ENCODE measurements at places on chromosomes 1 and 21.

DNA sequence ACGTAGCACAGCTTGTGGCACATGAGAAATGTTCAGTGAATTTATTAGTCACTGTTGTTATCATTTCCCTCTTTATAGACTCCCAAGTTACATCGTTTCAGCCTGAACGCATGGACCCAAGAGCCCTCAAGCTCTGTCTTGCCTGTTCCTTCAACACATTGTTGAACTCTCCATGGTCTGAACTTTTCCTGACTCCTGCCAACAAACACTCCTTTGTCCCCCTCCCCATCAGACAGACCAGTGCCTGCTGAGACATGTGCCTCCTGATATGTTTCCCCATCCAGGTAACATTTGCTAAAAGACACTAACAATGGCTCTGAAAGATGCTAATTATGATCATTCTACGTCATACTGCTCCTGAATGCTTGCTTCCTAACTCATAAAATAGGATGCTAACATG is 108.7 kb upstream of the NFIA start:
- no peak overlapping the region for H3K4me3 ChIP-seq
- H3K4me1 ChIP-seq = no peaks in the 10 kb centered on the region
- no peaks in the 10 kb centered on the region for H3K36me3 ChIP-seq
- DNase-seq = no peak
- no peaks in the 10 kb centered on the region for H3K27me3 ChIP-seq

DNA sequence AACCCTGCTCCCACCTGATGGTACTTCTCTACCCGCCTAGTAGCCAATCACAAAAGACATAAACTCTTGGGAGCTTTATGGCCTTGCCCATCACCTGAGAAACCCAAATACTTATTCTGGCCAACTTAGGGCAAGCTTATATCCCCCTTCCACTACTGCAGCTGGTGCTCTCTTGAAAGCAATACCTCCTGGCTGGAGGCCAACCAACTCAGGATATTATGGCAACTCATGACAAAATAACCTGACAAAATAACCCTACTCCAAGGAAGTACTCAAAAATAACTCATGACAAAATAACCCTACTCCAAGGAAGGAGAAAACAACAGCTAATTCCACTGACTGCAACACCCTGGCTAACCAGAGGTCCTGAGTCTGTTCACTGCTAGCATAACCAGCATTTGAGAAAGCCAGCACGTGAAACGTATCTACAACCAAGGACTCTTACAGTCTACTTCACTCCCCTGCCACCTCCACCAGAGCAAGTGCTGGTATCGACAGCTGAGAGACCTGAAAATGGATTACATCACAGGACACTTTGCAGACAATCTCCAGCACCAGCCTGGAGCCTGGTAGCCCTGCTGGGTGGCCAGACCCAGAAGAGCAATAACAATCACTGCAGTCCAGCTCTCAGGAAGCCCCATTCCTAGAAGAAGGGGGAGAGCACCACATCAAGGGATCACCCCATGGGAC is 179.9 kb downstream of the COL24A1 start:
- H3K4me3 ChIP-seq = no peak overlapping the region
- H3K27ac ChIP-seq = no peak overlapping the region
- no peaks in the 10 kb centered on the region for H3K36me3 ChIP-seq
- no peaks in the 10 kb centered on the region for H3K4me1 ChIP-seq
- DNase-seq = no peak

DNA sequence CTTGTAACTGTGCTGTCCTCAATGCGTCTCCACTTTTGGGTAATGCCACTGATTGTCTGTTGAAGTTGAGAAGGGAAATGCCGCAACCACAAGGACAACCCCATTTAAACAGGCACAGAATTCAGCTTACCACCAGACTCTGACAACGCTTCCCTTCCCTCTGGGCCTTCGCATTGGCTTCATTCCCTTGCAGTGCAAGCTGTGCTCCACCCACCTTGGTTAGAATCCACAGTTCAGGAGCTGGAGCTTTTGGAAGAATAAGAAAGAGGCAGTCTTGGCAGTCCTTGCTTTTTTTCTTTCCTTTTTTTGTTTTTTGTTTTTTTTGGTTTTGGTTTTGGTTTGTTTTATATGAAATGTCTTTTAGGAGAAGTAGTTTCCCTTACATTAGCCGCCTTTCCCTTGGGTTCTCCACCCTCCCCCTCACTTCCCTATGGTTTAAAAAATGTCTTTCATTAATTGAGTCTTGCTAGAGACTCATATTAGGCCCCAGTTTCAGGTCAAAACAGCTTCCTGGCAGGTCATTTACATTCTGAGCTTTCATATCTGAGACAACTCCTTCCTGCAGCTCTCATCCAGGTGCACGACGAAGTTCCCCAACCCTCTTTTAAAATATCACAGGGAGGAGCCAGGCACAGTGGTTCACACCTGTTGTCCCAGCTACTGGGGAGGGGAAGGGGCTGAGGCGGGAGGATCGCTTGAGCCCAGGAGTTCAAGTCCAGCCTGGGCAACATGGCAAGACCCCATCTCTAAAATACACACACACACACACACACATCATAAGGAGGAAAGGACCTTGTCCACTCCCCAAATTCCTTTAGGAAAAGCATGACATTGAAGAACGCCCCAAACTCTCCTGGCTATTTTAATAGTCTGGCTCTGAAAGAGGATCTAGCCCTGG is 20.7 kb upstream of the LAX1 start:
- no peaks in the 10 kb centered on the region for H3K27me3 ChIP-seq
- H3K27ac ChIP-seq = peak overlapping the region; percentile 48
- no peak overlapping the region for H3K4me3 ChIP-seq
- H3K4me1 ChIP-seq = peaks cover 4% of the 10 kb centered on the region

DNA sequence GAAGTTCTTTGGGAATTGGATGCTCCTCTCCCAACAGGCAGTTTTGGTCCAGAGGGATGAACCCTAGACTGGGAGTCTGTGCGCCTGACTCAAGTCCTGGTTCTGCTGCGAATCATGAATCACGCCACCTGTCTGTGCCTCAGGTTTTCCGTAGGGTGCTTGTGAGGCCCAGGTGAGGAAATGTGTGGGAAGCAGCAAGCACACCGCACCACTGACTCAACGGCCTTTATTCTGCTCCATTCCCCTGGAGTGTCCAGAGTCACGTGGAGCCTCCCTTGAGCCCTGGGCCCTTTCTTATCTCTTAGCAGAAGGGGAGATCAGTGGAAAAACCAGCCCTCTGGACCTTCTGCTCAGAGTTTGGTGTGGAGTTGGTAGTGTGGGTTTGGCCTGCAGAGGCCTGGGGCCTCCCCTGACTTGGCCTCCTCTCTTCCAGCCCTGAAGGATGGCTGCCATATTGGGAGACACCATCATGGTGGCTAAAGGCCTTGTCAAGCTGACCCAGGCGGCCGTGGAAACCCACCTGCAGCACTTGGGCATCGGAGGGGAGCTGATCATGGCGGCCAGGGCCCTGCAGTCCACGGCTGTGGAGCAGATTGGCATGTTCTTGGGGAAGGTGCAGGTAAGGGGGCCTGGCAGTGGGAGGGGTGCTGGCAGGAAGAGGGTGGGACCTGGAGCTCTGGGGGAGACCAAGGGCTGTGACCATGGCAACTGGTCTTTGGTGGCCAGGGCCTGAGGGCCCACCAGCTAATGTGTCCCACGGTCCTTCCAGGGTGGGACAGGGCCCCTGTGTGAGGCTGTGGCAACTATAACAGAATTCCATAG is 21.1 kb downstream of the COQ8A start:
- H3K4me1 ChIP-seq = no peaks in the 10 kb centered on the region
- no peaks in the 10 kb centered on the region for H3K27me3 ChIP-seq
- H3K4me3 ChIP-seq = no peak overlapping the region
- no peak for DNase-seq

GRCh38 chr1:229368347-229368746 is 25.5 kb upstream of the CCSAP start:
- H3K27me3 ChIP-seq = no peaks in the 10 kb centered on the region
- no peaks in the 10 kb centered on the region for H3K4me1 ChIP-seq
- H3K27ac ChIP-seq = no peak overlapping the region
- no peak for DNase-seq

GRCh38 chr1:226738421-226738994 is 574 bp downstream of the ITPKB start:
- no peak for DNase-seq
- H3K27me3 ChIP-seq = no peaks in the 10 kb centered on the region
- H3K27ac ChIP-seq = peak overlapping the region; percentile 88
- peak overlapping the region; percentile 88 for H3K4me3 ChIP-seq
- H3K4me1 ChIP-seq = peaks cover 27% of the 10 kb centered on the region

- H3K36me3 ChIP-seq = no peaks in the 10 kb centered on the region
- H3K27me3 ChIP-seq = no peaks in the 10 kb centered on the region
- no peak overlapping the region for H3K4me3 ChIP-seq
- no peak for DNase-seq
- H3K27ac ChIP-seq = no peak overlapping the region
Observed at GRCh38 chr1:221069178-221069903, 190.1 kb downstream of the HLX start.

DNA sequence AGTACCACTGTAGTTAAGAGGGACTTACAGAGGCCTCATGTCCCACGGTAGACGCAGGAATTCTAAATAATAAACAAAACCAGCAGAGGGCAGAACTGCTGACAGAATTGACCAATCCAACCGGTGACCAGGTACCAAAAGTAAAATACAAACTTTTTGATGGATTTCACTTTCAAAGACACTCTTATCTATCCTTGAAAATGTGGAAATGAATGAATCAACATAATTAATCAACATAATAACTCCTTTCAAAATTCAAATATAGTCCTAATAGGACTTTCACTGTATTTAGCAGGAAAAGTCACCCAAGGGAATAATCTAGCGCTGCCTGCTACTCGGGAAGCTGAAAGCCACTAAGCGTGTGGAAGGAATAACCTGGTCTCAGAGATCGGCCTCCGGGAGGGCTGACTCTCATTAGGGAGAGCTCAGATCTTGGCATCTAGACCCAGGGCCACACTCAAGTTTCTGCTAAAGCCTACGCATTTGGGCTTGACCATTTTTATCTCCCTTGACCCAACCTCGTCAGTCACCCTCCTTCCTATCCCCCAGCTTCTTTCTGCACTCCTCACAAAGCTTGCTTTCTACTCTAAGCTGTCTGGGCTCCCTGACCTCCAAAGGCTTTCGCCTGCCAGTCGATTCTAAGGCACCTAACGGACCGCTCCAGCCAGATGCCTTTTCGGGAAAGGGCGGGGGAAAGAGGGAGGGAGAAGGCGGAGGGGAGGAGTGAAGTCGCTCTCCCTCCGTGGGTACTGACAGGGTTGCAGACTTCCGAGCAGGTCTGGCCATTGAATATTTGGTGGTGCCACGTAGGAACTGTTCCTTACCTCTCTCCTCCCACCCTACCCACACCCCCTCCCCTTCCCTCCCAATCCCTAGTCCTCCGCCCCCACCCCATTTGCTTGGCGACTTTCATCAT is 1.6 kb downstream of the COL11A1 start:
- no peak overlapping the region for H3K27ac ChIP-seq
- H3K4me1 ChIP-seq = peaks cover 5% of the 10 kb centered on the region
- no peak overlapping the region for H3K4me3 ChIP-seq
- no peaks in the 10 kb centered on the region for H3K27me3 ChIP-seq
- no peaks in the 10 kb centered on the region for H3K36me3 ChIP-seq
- DNase-seq = peak; percentile 6

GRCh38 chr1:223669003-223669795 is 3.7 kb upstream of the CAPN8 start:
- DNase-seq = no peak
- H3K4me3 ChIP-seq = no peak overlapping the region

DNA sequence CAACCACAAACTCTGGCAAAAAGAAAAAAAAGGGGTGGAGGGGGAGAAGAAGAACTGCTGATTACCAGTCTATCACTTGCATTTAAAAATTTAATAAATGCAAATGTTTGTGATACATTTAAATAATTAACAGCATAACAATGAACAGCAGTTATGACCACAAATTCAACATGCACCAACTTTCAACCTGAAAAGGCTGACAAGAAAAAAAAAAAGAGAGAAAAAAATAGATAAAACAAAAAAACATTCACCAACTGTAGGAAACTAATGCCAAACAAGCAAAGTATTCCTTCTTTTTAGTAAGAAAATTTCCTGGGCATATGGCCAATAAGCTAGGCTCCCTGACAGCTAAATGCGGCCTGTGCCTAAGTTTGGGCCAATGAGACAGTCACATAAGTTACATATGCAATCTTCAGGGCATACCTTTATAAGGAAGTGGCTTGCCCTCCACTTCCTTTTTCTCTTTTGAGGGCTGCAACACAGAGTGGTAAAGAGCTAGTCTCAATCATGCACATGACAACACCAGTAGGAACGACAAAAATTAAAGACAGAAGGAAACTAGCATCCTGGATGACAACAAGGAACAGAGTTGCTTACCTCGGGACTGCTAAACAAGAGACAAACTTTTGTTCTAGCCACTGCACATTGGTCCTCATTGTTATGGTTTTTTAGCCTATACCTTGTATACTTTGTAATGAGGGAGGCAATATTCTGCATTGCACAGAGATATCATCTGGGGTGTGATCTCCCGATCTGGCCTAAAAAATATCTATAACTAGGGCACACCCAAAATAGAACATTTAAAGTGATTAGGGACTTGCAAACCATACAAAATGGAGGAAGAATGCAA is 24.2 kb upstream of the PHTF1 start:
- no peak overlapping the region for H3K4me3 ChIP-seq
- no peaks in the 10 kb centered on the region for H3K4me1 ChIP-seq
- DNase-seq = no peak
- no peaks in the 10 kb centered on the region for H3K36me3 ChIP-seq

Measured in prostate gland (tissue), 2 donors.